Hypothalamus (tissue), 51 donors: ENCODE measurements at places on chromosomes 6 and 20.

DNA sequence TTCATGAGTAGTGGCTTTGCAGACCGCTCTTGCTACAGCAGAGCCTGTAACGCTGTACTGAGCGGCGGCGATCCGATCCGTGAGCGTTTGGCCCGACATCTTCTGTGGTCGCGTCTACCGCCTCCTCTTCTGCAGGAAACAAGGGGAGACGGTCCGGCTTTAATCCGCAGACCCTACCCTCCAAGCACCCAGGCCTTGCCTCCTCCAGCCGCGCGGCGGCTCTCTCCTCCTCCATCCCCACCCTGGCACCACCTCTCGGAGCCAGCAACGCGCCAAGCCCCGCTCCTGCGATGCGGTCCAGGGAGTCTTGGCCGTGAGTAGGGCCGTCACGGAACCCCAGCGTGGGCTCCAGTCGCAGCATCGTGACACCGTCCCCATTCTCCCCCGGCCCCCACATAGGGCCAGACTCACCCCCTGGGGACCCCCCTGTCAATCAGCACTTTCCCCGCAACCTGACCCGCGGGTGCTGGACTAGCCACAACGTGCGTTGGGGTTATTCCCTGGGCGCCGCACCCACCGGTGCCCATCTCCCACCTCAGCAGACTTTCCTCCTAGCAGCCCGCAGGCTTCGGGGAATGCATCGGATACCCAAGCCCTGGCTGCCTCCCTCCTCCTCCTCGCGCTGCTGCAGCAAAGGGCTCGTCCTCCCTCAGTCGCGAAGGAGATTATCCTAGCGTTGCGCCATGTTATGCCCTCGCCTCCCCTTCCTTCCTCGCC, 914 bp downstream of the SNAP91 start:
- DNase-seq: peak; percentile 65

- DNase-seq: no peak
These were observed 42.0 kb upstream of the ESR1 start for GRCh38 chr6:151765444-151765886.

- DNase-seq: no peak
These were observed 39.6 kb upstream of the TNFAIP3 start for GRCh38 chr6:137827411-137827940.

DNA sequence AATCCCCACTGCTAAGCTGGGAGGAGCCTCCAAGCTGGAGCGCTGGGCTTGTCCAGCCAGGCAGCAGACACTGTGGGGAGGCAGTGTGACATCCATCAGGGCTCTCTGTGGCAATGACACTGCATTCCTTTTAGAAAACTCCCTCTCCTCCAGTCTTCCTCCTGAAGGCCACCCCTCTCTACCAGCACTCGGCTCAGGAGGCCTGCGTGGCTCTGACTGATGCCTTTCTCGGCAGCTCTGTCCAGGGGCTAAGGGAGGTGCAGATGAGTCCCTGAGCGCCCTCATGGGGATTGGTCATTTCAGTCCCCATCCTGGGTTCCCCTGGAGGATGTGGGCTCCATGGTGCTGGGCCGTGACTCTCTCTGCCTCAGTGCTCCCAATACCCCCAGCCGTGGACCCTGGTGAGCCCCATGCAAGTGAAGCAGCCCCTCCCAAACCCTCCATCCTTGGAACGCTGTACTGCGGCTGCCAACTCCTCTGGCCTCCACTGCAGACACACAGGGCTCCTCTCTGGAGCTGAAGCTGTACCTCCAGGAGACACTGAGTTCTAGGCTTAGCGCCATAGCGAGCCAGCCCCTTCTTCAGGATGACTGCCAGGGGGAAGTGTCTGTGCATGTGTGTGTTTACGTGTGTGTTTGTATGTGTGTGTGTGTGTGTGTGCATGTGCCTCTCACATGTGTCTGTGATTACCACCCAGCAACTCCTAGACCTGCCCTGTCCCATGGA, 209.6 kb downstream of the ERMARD start:
- DNase-seq: no peak
